NCI-H460 (cell line): ENCODE measurements at places on chromosomes 5 and 9. TPM values are rescaled to one million over a fixed set of nuclear protein-coding genes. Genes with fewer than 3 reads are reported as not detected.
A peak's percentile ranks its signal among the peaks of the same experiment; 100 is the strongest.

DNA sequence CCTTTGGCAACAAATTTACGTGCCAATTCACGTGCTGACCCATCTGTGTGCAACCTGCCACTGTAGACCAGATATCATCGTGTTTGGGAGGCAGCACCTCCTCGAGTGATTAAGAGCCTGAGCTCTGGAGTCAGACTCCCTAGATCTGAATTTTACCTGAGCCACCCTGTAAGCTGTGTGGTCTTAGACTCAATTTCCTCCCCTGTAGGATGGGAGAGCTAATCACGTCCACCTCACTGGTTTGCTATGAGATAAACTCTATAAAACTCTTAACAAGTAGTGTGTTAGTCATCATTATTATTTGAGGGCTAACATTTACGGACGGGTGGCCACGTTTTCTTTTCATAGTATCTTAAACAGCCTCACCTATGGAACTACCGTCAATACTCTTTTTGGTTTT lies 220.0 kb upstream of the ADAMTSL1 start:
- DNase-seq: no peak

GRCh38 chr9:111984086-111984802 lies 87.6 kb downstream of the UGCG start:
- no peak for DNase-seq

GRCh38 chr5:128274441-128274840 lies 190.9 kb downstream of the SLC12A2 start:
- no peak for DNase-seq

GRCh38 chr5:142327111-142327842 lies 2.5 kb upstream of the SPRY4 start:
- DNase-seq: peak; percentile 38

GRCh38 chr9:15475923-15476536 lies 34.7 kb downstream of the PSIP1 start:
- no peak for DNase-seq

DNA sequence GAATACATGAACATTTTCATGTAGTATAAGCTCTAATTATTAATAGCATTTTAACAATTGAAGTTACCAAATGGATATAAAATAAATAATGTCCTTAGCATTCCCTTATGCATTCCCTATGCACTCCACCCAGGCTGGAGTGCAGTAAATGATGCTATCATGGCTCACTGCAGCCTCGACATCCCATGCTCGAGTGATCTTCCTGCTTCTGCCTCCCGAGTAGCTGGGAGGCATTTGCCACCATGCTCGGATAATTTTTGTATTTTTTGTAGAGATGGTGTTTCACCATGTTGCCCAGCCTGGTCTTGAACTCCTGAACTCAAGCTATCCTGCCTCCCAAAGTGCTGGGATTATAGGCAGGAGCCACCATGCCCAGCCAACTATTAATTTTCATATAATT lies 184.0 kb downstream of the PBX3 start:
- no peak for DNase-seq

- no peak for DNase-seq
Measured at GRCh38 chr9:83011611-83012010, 51.3 kb downstream of the RASEF start.

GRCh38 chr5:132298298-132299212 lies 4.4 kb downstream of the SLC22A4 start:
- DNase-seq: no peak

GRCh38 chr9:100066539-100066938 lies 32.3 kb downstream of the ERP44 start:
- no peak for DNase-seq

The IFNA13 gene
- total RNA-seq: not detected in 2 replicates

GRCh38 chr5:127666043-127666716 lies 17.3 kb downstream of the CTXN3 start:
- DNase-seq: no peak

DNA sequence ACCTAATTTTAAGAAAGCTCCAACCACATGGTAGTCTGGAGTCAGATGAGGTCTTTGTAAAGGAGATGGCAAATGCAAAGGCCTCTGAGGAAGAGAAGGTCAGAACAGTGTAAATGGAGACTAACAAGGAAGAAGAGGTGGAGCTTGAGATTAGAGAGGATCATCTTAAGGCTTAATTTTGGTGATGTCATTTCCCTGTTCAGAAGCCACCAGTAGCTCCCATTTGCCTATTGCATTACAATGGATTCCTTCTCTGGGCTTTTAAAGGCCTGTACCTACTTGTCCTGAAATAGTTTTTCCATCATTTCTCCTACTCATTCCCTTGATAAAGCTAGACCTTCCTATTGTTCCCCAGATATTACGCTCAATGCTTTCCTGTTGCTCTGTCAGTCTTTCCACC lies 16.1 kb downstream of the PCSK5 start:
- DNase-seq: no peak

DNA sequence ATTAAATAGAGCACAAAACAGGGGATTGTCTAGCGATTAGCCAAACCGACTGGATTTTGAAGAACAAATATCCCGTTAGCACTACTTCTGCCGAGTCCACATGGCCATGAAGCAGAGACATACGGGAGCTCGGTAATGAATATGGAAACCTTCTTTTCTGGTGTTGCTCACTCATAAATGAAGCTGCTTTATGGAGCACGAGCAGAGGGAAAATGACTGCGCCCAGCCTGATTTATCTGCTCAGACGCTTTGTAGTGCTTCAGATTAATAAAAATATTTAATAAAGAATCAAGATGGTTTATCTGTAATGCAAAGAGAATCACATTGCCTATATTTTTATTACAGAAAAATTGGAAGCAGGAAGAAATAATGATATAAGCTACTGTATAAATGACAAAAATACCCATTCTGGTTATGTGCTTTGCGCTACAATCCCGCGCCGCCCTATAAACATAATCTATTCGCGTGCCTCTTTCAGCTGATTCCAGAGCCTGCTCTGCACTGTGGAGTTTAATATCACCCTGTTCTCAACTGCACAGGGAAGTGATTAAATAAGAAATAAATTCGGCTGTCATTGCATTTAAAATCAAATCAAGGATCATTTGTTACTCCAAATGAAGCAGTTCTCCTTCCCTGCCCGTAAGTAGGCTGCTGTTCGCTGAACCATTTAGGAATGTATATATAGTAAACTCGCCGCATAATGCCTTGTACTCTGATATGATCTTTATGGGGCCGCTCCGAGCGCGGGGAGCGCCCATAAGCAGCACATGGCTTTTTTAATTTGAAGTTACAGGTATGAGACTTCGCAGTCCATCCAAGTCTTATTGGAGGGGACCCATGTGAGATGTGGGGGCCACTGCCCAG lies 22.3 kb upstream of the UBAC1 start:
- no peak for DNase-seq

DNA sequence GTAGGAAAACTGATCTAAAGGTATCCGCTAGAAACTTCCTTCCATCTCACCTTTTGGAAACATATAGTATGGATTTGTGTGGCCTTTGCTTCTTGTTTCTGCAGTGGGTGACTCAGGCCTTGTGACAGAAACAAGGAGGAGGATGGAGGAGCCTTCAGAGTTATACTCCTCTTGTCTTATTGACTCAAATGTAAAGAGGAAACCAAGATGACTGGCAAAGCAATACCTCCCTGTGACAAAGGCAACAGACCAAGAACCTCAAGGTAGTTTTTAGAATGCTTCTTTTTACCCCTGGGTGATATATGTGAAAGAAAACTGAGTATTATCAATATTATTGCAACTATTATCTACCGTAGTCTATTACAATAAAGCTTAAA lies 123.3 kb upstream of the SLIT3 start:
- DNase-seq: no peak

GRCh38 chr9:109537288-109537687 lies 39.2 kb upstream of the PTPN3 start:
- no peak for DNase-seq

GRCh38 chr9:70352356-70352755 lies 62.1 kb downstream of the KLF9 start:
- DNase-seq: no peak

DNA sequence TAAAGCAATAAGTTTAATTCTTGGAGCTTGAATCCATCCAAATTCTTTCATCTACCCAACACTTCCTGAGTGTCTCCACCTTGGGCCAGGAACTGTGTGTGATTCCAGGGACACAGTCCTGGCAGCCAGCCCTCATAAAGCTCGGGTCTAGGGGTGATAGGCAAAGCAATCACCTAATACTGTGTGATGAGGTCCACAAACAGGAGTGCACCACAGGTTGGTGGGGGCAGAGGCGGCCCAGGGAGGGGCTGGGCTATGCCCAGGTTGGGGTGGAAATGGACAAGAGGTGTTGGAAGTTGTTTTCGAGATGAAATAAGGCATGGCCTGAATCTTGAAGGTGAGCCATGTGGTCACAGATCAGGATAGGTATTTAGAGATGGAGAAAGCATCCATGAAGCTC lies 133.9 kb upstream of the PTCH1 start:
- no peak for DNase-seq

GRCh38 chr5:106019261-106019660 lies 1651.5 kb downstream of the EFNA5 start:
- no peak for DNase-seq

- no peak for DNase-seq
Measured at GRCh38 chr5:14960120-14960462, 88.5 kb upstream of the ANKH start.

DNA sequence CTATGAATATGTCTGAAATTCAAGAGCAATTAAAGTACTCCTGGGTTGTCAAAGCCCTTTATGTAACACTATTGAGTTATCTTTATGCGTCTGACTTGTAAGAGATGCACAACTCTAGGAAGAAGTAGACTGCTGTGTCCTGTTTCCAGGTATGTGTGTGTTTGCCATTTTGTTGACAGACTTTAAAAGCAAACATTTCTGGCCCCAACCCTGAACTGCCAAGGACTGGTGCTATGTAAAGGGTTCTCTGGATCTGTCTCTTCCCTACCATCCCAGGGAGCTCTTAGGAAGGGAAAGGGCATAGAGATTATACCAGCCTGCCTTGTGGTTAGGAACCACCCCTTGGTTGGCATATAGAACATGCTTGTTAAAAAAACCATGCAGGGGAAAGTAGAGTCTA lies 12.1 kb downstream of the SLC22A5 start:
- no peak for DNase-seq

DNA sequence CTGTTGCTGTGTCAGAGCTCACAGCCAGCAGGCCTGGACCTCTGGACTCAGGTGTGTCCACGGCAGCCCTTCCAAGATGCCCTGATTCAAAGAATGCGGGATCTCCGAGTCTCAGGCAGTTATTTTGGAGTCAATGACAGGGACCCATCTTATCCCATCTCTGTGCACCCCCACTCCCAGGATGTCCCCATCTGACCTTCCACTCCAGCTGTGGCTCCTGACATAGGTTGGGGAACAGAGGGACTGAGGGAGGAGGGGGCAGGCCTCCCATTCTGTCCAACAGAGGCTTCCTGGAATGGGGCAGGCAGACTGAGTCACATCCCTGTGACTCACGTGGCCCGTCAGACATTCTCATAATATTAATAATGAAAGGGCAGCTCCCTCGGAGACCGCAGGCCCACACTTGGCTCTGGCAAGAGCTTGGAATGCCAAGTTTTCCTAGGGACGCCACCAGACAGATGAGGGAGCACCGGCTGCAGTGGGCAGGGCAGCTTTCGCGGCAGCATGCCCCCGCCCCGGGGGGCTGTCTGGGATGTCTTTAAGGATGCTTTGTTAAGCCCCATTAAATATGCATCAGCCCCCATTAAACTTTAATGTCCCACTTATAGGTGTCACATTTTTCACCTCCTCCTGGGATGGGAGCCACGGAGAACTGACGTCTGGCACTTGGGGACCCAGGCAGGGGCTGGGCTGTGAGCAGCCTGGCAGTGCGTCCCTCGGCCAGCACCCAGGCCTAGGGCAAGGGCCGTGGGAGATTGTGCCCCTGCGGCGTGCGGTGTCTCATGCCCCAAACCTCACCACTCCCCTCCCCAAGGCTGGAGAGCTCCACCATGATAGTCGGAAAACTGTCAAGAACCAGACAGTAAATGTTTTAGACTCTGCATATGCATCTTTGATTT lies 23.6 kb upstream of the FIBCD1 start:
- DNase-seq: peak; percentile 38

- DNase-seq: no peak
Measured at GRCh38 chr9:87502391-87503221, 4.9 kb downstream of the DAPK1 start.

- DNase-seq: no peak
Measured at GRCh38 chr9:28868228-28868990, 1295.1 kb upstream of the C9orf72 start.
